ENCODE measurements at places on chromosomes 7 and 10. TPM values are rescaled to one million over a fixed set of nuclear protein-coding genes. Genes with fewer than 3 reads are reported as not detected.

Gene NAPEPLD
- total RNA-seq = 5.8 TPM

Gene CNOT4
- 4.3 TPM for total RNA-seq

Gene ZCCHC24
- 1.5 TPM for total RNA-seq

Gene ECHDC3
- 12.5 TPM for total RNA-seq

Gene DNAJC12
- total RNA-seq = 1.7 TPM

Gene ZNF25
- total RNA-seq = 5.1 TPM

Gene ACTL6B
- total RNA-seq = not detected

Gene CADPS2
- total RNA-seq = 4.0 TPM

Gene UCN3
- total RNA-seq = not detected

Gene WEE2
- not detected for total RNA-seq

Gene CPVL
- 3.4 TPM for total RNA-seq

Gene PNPLA8
- 26.4 TPM for total RNA-seq

Gene PSMG3
- 32.3 TPM for total RNA-seq

Gene TMEM140
- total RNA-seq = not detected

Gene COX19
- total RNA-seq = 11.5 TPM

Gene OSBPL3
- 33.9 TPM for total RNA-seq

Gene AIFM2
- 2.2 TPM for total RNA-seq

Gene ITPRID1
- total RNA-seq = not detected

Gene PYROXD2
- 17.1 TPM for total RNA-seq

Gene PLCE1
- 0.85 TPM for total RNA-seq

Gene CDK1
- total RNA-seq = 3.2 TPM

Gene PI4K2A
- total RNA-seq = 37.8 TPM

Gene TMEM176A
- not detected for total RNA-seq

Gene CALCR
- total RNA-seq = not detected

Gene ZNF425
- 3.1 TPM for total RNA-seq

Data from tracheal epithelial cell (primary cell).